ENCODE measurements at places on chromosomes 16 and 17. TPM values are rescaled to one million over a fixed set of nuclear protein-coding genes. Genes with fewer than 3 reads are reported as not detected.

DNA sequence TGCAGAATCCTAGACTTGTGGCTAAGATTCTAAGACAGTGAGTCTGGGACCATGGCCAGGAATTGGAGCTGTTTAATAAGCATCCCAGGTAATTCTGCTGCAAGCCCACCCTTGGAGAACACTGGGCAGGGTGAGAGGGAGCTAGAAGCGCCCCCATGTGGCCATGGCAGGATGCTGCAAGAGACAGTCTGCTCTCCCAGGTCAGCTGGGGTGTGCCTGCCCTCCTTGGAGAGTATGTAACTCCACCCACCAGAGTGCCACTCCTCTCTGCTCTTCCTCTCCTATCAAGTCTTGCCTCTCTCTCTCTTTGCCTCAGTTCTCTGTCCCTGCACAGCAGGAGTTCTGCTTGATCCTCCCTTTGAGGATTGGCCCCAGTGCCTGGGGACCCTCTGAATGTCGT lies 14.9 kb downstream of the RCVRN start:
- DNase-seq, result no peak

- no peak for DNase-seq
These were observed at the start of gene HSD17B2 for GRCh38 chr16:82034981-82035612. HSD17B2 (plus strand) TSS chr16:82035253; CDS start chr16:82035425, 172 bp downstream.

DNA sequence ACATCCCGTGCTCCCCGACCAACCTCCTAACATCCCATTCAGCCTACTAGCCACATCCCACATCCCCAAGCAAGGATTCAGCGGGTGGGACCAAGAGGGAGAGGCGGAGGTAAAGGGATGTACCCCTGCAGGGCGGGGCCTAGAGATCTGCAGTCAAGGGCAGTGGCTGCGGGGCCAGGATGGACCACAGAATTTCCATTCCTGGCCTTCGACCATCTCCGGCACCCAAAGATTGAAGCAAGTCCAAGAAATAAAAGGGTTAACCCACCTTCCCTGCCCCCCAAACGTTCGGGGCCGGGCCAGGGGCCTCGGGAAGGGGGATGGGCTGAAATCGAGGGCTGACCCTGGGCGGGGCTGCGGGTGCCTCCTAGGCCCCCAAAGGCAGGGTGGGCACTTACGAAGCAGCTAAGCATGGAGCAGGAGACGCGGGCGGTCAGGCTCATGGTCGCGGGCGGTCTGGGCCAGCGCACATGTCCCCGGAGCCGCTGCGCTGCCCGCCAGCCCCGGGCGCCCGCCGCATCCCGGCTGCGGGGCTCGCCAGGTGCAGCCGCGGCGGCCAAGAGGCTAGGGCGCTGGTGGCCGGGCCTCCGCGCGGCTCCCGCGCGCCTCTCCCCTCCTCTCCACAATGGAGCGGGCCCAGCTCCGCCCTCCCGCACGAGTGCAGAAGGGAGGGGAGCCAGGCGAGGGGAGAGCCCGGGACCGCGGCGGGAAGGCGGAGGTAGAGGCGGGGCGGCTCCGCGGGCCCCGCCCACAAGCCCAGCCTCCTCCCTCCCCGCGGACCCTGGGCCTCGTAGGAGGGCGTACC lies at the start of gene MTMR4:
Gene MTMR4, minus strand, starts transcription at position 674 of the 805 bp plus-strand sequence. Its CDS starts 231 bp downstream, at position 443.
- DNase-seq, result peak; percentile 88

DNA sequence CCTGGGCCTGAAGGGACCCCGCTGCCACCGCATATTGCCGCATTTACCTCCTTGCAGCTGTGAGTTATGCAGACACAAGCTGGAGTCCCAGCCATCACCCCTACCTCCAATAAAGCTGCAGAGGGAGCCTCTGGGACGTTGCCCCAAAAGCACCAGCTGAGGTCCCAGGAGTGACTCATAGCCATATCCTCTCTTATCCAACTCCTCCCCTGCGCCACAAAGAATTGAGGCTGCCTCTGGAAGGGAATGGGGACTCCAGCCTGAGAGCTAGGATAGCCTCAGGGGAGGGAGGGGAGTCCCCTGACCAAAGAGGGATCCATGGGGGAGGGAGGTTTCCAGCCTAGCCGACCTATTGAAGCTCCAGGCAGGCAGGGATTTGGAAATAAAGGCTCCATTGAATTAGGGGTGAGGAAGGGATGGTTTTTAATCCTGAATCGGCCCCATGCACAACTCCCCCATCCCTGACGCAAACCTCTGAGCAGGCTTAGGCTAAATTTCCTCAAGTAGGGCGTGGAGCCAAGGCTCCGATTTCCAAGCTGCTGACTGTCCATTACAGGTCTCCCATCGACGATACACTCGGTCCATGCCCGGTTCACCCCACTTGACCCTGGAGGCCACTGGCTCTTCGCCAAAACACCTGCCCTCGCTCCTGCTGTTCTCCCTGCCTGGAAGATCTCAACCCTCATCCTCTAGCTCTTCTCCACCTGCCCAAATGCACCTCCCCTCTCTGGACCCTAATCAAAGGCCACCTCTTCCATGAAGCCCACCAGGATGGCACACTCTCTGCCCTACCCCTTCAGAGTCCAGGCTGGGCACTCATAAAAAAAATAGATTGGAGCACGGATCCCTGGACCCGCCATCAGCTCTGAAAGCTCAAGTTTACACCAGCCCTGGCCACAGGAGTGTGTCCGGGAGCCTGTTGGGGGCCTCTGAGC lies 27.5 kb downstream of the PIMREG start:
- DNase-seq, result no peak

DNA sequence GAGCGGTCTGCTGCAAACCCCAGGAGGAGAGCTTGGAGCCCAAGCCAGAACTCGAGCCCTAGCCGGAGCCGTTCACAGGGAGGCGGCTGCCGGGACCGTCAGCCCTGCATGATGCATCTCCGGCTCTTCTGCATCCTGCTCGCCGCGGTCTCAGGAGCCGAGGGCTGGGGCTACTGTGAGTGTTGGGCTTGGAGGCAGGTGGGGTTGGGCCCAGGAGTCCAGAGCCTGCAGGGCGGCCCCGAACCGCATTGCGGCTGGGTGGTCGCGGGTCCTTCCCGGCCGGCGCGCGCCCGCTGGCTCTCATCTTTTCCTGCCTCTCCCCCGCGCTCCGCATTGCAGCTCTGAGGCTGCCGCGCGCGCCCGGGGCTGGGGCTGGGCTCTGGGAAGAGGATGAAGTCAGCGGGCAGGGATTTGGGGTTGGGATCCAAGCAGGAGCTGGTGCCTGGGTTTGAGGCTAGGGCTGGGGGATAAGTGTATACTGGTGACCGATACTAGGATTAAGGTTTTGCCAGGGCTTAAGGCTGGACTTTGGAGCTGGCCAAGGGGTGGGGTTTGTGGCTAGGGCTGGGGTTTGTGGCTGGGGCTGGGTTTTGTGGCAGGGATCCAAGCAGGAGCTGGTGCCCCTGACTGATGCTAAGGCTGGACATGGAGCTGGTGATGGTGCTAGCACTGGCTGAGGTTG lies 532 bp downstream of the CNTNAP1 start:
- DNase-seq, result no peak

GRCh38 chr16:89936508-89936907 lies 12.0 kb upstream of the DEF8 start:
- DNase-seq, result no peak

- no peak for DNase-seq
These were observed 60.1 kb upstream of the TMEM132E start for GRCh38 chr17:34519282-34519681.

GRCh38 chr16:52318302-52319009 lies 228.5 kb downstream of the TOX3 start:
- no peak for DNase-seq

DNA sequence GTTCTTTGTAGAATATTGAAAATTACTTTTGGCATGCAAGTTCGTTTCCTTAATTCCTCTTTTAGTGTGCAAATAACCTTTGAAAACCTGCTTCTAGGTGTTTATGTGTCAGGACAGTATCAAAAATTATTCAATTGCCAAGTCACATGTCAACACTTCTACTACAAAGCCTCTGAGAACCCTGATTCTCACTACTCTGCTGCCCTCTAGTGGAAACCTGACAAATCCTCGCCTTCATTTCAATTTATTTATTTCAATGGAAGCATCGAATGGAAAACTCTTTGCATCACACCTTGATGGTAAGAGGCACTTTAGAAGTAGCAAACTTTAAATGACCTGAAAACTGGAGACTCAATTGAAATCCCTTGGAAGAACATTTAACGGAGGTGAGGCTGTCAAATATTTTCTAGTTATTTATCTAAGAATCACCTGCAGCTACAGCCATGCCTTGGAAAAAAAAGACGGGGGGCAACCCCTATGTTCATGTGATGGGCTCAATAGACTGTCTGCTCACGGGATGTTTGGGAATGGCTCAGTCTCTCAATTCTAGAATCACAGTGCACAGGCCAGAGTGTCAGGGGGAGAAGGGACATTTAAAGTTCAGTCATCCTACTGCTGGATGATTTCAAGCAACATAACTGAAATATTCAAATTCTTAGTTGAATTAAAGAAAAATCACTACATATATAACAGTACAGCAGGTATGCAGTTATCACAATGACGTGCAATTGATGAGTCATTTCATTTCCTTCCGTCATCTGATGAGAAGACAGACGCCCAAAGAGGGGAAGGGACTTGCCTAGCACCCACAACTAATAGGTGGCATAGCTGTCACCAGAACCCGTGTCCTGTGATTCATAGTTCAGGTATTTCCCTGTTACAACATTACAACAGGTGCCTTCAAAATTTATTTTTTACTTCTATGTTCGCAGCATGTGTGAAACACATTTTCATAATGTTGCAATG lies 563.9 kb downstream of the TOX3 start:
- DNase-seq, result no peak

DNA sequence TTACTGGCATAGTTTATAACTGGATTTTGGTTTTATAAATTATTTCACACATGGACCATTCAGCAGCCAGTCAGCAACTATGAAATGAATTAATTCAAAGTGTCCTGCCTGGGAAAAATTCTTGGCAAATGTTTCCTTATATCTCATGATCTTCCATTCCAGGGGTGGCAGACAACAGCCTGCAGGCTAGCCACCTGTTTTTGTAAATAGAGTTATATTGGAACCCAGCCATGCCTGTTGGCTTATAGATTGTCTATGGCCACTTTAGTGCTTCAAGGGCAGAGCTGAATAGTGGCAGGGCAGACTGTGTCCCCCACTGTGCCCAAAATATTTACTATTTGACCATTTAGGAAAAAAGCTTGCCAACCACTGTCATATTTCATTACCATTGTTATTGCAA lies 613.7 kb downstream of the TMEM114 start:
- no peak for DNase-seq

GRCh38 chr16:85709766-85710585 lies 21.2 kb upstream of the GINS2 start:
- no peak for DNase-seq

DNA sequence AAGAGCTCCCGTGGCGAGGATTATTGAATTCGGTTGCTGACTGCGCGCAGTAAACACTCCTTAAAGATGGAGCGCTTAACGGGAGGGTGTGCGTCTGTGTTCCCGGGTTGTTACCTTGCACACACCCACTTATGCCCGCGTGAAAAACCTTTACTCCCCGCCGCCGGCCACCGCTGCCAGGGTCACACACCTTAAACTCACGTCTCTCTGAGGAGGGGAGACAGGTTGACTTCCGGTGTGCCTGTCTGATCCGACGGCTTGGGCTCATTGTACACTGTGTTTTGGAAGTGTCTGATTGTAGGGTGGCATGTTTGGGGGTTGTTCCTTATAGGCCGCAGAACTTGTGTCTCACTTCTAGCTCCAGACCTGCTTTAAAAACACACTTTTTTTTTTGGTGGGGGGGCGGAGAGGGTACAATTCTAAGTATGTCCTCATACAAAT lies 66.8 kb downstream of the KPNA2 start:
- no peak for DNase-seq

- DNase-seq, result no peak
These were observed 66.4 kb downstream of the CEP95 start for GRCh38 chr17:64573214-64573613.

- DNase-seq, result no peak
These were observed 2.6 kb downstream of the CDK5RAP3 start for GRCh38 chr17:47973541-47973940.

DNA sequence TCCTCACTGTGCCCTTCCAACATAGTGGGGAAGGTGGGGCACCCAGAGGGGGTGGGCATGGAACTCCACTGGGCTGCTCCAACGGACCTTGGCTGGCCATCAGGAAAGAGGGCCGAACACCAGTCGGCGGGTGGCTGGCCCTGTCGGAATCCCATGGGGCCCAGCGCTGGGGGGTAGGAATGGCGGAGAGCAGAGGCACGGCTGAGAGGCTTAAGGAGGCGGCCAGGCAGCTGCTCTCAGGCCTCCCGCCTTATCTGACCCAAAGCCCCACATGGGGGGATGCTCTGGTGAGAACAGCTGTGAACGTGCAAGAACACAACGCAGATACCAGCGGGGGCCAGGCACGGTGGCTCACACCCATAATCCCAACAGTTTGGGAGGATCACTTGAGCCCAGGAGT lies 4.4 kb upstream of the MYO1C start:
- no peak for DNase-seq

- no peak for DNase-seq
These were observed 11.0 kb downstream of the ZSCAN32 start for GRCh38 chr16:3389663-3390338.

DNA sequence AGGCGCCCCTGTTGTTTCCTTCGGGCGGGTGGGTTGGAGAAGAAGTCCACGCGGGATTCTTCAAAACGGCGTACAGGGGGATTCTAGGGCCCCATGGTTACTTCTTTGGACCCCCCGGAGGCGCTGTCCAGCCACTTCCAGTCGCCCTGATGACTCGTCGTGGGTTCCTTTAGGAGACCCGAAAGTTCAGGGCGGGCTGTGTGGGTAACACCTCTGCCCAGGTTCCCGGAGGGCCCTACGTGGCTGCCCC lies 716 bp upstream of the HIC1 start:
- no peak for DNase-seq

Gene PERCC1
- total RNA-seq, result not detected

Gene CBLN1
- total RNA-seq, result 0.85 TPM

Gene ITGB4
- 469 TPM for total RNA-seq

Gene TAT
- total RNA-seq, result 0.13 TPM

Gene SPNS3
- total RNA-seq, result 2.0 TPM

Gene CACNG1
- total RNA-seq, result not detected

Gene PDIA2
- 0.85 TPM for total RNA-seq

Gene PRR11
- 2.6 TPM for total RNA-seq

Gene METRN
- total RNA-seq, result 120 TPM
